Amniotic epithelial cell (primary cell): ENCODE measurements at places on chromosomes 16 and 17.
A peak's percentile ranks its signal among the peaks of the same experiment; 100 is the strongest.

GRCh38 chr17:17843096-17843495, 6.3 kb upstream of the SREBF1 start:
- no peak for DNase-seq

DNA sequence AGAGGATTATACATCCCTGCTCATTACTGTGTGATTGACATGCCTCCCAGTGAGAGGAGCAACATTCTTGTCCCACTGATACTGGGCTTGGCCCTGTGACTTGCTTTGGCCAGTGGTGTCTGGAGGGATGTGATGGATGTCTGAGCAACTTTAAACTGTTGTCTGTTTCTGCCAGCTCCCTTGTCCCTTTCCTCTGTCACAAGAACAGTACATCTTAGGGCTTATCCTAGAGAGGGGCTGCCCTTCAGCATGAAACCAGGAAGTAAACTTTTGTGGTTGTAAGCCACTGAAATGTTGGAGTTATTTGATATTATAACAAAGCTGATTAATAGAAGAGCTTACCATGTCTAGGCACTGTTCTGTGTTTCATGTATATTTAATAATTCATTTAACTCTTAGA, 82.9 kb upstream of the GPRC5B start:
- DNase-seq = no peak

- no peak for DNase-seq
Measured at GRCh38 chr16:88999457-89000206, 22.6 kb upstream of the CBFA2T3 start.

- DNase-seq = peak; percentile 85
Measured at GRCh38 chr16:78704416-78704815, 605.0 kb downstream of the WWOX start.

GRCh38 chr17:58313815-58314705, 14.5 kb downstream of the TSPOAP1 start:
- DNase-seq = no peak

GRCh38 chr17:34241062-34241461, 14.0 kb upstream of the CCL2 start:
- no peak for DNase-seq

- DNase-seq = no peak
Measured at GRCh38 chr17:59494757-59495368, 70.5 kb upstream of the DHX40 start.

DNA sequence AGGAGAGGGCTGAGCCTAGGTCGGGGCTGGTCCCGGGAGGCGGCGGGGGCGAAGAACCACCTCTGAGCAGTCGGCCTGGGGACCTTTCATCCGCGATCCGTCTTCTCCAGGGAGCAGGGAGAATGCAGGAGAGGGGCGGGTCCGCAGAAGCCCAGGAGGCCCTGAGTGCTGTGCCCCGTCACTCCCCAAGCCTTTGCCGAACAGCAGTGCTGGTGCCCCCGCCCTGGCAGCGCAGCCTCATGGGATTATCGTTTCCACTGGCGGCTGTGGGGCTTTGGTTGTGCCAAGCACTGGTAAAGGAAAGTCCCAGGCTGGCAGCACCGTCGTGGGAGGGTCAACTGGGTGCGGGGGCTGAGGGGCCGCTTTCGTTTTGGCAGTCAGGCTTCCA, 631 bp downstream of the TBL3 start:
- DNase-seq = peak; percentile 12

DNA sequence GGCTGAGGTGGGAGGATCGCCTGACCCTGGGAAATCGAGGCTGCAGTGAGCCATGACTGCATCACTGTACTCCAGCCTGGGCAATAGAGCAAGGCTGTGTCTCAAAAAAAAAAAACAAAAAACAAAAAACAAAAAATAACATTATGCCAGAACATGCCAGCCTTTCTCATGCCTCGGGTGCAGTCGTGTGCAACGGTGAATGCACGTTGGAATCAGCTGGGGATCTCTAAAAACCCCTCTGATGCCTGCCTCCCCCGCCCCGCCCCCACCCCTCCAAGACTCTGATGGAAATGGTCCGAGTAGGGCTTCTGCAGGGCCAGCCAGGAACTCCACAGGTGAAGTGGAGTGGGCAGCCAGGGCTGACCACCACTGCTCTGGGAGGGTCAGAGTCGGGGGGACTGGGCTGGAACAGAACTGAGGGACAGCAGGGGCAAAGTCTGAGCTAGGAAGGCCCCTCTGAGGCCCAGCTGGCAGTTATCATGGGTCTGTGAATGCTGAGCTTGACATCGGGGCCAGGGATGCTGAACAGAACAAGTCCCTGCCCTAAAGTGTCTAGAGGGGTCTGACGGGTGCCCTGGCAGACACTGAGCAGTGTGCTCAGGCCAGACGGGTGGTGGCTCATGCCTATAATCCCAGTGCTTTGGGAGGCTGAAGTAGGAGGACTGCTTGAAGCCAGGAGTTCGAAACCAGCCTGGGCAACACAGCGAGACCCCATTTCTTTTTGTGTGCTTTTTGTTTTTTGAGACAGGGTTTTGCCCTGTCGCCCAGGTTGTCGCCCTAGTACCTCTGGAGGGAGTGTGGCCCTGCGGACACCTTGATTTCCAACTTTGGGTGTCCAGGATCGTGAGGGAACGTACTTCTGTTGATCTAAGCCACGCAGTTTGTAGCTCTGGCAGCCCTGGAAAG, 193.4 kb upstream of the GSE1 start:
- no peak for DNase-seq

- DNase-seq = peak; percentile 26
Measured at GRCh38 chr16:70018254-70018653, 67.1 kb downstream of the CLEC18A start.

DNA sequence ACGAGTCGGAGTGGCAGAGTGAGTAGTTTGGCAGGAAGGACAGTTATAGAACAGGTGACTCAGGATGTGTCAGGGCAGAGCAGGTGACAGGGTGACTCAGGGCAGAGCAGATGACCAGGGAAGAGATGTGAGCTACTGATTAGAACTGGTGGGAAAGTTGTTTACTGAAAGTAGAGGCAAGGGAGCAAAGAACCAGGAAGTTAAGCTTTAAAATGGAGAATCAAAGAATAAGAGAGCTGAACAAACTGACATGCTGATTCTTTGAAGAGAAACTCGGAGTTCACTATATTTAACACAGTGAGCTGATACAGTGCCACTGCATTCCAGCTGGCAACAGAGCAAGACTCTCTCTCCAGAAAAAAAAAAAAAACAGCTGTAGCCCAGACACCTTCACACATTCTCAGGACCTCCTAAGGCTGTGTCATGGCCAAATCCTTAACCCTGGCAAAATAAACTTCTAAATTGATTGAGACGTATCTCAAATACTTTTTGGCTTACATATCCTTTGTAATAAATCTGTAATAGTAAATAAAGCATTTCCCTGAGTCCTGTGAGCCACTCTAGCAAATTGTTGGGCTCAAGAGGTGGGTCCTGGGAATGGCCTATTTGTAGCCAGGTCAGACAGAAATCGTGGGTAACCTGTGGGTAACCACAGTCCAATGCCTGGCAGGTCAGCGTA, 12.3 kb upstream of the UBE2I start:
- peak; percentile 64 for DNase-seq

DNA sequence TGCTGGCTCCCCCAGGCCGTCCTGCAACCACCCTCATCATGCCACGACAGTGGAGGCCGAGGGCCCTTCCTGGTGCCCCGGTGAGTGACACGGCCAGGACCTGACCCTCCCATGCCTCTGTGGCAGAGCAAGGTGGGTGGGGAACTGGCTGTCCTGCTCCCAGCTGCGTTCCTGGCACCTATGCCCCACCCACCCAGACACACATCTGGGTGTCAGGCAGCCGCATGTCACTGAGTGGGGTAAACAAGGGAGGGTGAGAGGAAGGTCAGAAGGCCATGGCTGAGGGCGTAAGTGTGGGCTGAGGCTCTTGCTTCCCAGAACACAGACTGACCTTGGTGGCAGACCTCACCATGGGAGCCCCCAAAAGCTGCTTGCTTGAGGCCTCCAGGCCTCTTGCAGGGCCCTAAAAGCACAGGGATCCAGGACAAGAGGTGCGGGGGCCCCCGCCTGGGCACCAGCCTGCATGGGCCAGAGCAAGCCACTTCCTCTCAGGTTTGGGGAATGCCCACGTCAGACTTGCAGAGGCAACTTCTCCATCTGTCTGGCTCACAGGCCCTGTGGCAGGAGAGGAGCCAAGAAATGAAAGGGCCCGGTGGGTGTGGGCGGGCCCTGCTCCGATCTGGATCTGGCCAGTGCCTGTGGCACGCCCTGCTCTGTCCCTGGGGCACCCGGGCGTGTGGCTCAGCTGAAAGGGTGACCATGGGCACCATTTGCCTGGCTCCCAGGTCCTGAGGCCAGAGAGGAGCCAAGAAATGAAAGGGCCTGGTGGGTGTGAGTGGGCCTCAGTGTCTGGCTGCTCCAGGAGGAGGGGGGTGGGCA, 3.9 kb upstream of the CCDC57 start:
- peak; percentile 72 for DNase-seq

DNA sequence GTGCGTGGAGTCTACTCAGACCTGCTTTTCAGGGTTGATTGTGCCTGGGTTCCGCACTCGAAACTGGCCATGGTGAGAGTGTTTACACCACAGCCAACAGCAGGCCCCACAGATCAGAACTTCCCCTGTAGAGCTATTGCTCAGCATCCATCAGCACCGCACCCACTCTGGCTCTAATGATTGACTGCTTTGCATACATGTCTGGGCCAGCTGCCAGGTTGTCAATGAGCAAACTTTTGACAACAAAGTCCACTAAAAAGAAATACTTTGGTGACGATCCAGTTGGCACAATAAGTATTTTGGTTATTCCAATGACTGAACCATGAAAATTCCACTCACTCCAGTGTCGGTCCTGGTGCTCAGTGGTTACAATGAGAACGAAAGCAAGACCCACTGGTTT, 190.7 kb downstream of the FOXL1 start:
- no peak for DNase-seq

- no peak for DNase-seq
Measured at GRCh38 chr16:69166221-69166833, 20.6 kb upstream of the SNTB2 start.

GRCh38 chr17:74123866-74124444, 79.5 kb upstream of the RPL38 start:
- DNase-seq = no peak

GRCh38 chr17:75397217-75397616, 8.3 kb downstream of the GRB2 start:
- DNase-seq = no peak

GRCh38 chr17:58710948-58711552, 18.6 kb downstream of the RAD51C start:
- DNase-seq = peak; percentile 58

DNA sequence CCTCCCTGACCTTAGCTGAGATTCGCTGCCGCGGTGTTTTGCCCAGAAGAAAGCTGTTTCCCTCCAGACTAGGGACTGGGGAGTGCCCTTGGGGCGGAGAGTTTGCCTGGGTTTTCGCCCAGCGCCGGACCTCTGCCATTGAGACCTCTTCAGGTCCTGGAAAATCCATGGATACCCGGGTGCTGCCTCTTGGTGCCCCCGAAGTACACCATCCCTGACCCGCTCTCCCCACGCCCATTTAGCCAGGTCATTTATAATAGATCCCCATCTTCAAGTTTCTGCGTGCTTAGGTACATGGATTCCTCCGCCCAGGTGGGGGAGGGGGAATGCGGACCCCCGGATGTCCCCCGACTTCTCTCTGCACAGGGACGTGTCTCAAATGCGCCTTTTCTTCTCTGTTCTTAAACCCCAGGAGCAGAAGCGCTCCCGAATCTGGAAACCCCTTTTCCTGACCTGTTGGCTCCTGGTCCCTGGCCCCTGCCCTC, 15.0 kb upstream of the CBX8 start:
- DNase-seq = no peak

- no peak for DNase-seq
Measured at GRCh38 chr17:30570596-30571265, 93.5 kb downstream of the GOSR1 start.

GRCh38 chr16:1075546-1075945, 3.0 kb downstream of the SSTR5 start:
- DNase-seq = no peak
